Activated CD4-positive, alpha-beta T cell treated with anti-CD3 and anti-CD28 coated beads, Interleukin-2, amount 50 U/mL, for 4 hours (primary cell): ENCODE measurements at places on chromosomes 7 and 10.

- DNase-seq, result peak; percentile 67
Measured at GRCh38 chr7:143299840-143300239, 11.7 kb downstream of the CASP2 start.

DNA sequence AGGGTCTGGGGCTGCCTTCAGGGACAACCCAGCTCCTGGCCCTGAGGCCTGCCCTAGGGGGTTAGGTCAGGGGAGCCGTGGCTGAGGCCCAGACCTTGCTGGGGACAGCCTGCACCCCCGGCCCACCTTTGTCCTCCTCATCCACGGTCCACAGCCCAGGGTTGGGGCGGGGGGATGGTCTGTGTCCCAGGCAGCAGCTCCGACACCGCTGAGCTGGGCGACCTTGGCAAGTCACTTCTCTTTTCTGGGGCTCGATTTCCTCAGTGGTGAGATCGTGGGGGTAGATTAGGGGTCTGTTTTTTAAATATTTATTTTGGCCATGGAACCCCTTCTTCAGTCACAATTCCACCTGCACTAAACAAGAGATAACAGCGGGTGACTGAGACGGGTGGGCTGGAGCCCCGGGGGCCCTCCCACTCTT, 30.9 kb downstream of the DNAJB12 start:
- no peak for DNase-seq

GRCh38 chr10:78746155-78746763, 322.5 kb upstream of the ZMIZ1 start:
- no peak for DNase-seq

- DNase-seq, result no peak
Measured at GRCh38 chr7:77388055-77388641, 28.0 kb downstream of the GSAP start.

DNA sequence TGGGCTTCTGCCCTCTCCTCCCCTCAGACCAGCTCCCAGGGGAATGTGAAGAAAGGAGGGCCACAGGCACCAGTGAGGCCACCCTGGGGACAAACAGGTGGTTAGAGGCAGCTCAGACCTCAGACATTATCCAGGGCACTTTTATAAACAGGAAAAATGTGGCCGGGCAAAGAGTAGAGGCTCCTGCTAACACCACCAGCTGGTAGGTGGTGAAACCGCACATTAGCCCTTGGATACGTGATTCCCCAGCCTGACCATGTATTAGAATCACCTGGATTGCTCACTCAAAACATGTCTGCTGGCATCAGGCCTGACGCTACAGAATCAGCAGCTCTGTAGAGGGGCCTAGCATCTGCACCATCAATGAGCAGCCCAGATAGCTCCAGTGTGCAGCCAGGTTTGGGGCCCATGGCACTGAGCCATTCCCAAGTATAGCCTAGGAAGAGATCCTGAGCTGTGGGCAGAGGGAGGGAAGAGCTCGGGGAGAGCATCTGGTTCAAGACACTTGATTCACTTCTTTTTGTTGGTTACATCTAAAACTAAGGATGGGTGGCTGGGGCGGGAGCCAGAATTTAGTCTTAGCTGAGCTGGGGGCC, 37.1 kb downstream of the GPR26 start:
- no peak for DNase-seq

DNA sequence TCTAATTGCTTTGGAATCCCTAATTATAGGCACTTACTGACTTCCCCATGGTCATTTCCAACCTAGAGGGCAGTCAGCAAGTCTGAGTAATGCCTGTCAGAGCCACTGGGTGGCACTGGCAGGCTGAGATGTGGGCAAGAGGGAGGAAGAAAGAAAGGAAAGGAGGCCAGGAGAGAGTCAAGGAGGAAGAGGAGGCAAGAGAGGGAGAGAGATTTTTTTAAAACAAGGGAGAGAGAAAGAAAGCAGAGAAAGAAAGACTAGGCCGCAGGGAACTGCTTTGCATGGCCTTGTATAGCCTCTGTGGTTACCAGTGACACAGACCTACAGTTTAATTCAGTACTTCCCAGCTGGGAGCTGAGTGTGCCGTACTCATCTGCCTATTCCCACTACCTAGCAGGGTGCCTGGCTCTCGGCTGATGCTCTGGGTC, 210.4 kb upstream of the ADO start:
- peak; percentile 41 for DNase-seq

DNA sequence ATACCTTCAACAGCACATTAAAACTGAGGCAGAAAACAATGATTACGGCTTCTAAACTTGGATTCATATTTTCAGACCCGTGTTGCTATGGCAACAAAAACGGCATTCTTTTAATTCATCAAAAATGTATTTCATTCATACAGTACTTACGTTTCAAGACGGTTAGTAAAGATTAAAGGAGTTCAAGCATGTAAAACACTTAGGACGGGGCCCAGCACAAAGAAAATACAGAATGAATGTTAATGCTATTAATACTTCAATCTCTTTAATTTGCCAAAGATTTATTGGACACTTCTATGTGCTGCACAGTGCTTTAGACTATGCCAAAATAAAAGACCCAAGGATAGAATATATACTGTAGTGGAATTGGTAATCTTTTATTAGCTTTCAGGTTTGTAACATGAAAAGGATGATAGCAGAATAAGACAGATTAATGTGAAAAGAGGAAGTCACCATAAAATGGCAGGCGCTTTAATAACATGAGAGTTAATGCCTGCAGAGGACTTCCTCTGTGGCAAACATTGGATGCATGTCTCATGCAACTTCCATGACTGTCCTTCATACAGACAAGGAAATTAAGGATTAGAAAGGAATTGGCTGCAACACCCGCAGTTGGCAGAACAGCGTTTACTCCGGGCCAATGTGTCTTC, 201.6 kb upstream of the KLF6 start:
- no peak for DNase-seq

DNA sequence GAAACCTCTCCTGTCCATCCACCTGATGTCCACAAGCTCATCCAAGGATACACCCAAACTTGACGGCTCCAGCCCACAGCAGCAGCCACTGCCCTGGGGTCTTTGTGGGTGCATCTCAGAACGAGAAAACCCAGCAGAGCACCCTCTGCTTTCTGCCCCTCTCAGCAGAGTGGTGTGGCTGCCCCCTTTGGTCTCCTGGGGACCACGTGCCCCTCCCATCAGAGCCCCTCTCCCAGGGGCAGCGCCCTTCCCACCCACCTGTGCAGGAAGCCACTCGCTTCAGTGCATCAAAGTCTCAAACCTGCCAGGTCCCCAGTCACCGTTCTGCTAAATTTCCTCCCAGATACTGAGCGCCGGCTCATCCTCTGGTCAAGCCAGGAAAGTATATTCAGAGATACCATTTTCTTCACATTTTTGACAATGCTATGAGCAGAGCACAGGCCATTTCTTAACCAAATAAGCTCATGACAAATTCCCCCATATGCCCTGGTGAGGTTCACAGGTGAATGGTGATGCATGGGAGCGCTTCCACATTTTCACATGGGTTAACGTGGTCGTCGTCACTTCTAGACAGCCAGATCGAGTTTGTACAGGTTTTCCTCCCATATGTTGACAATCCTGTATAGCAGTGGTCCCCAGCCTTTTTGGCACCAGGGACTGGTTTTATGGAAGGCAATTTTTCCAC, 32.4 kb downstream of the CAMK2B start:
- no peak for DNase-seq

DNA sequence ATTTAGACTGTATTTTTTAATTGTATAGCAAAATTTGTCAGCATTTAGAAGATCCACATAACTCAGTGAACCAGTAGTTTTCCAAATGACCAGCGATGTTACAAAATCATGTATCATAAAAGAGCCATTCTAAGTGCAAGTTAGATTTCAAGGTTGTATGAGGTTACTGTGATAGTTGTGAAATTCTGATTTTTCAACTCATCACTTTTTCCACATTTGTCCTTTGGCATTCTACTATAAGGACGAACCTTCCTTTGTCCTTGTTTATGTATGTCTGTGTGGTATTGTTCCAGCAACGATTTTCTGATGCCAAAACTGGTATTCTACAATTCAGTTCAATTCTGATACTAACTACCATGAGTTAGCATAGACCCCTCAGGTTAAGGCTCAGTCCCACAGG, 64.2 kb downstream of the TAX1BP1 start:
- no peak for DNase-seq

GRCh38 chr10:130404476-130405055, 268.4 kb downstream of the GLRX3 start:
- no peak for DNase-seq

GRCh38 chr10:121322776-121323175, 275.5 kb downstream of the FGFR2 start:
- DNase-seq, result no peak

DNA sequence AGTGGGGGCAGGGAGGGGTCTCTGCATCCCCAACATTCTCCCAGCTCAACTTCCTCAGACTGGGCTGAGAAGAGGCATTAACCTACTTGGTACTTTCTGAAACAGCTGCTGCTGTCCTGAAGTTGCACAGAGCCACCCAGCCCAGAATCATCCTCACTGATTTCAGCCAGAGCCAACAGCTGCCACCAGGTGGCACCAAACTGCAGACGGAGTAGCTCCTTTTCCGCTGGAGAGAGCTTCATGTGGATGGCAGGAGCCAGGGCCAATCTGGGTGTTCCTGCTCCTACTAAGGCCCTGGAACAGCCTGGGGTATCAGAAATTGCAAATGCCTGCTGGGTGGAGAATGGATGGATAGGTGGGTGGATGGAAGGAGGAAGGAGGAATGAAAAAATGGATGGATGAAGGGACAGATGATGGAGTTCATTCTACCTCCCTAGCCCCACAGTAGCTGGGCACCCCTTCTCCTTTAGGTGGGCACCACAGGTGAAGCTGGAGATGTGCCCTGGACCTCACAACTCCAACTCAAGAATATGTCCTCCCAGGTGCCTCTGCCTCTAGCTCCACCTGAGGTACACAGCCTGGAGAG, 11.8 kb upstream of the DRGX start:
- peak; percentile 63 for DNase-seq

GRCh38 chr7:151249732-151250072, 1.2 kb upstream of the SMARCD3 start:
- no peak for DNase-seq

DNA sequence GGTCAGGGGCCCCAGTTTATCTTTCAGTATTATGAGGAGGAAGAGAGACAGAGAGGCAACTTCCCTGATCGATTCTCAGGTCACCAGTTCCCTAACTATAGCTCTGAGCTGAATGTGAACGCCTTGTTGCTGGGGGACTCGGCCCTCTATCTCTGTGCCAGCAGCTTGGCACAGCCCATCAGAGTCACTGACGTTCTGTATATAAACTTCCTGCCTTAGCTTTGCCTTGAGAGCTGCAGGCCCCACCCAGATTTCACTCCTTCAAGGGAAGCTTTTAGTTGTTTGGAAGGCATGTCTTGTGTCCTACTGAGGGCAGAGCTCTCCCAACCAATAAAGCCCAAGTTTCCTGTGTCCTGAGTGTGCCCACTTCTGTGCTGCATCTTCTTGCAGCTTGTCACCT, 242.5 kb upstream of the PRSS58 start:
- no peak for DNase-seq

GRCh38 chr10:72140850-72141249, 52.5 kb upstream of the SPOCK2 start:
- DNase-seq, result no peak
